ENCODE measurements at places on chromosomes 6 and 20. TPM values are rescaled to one million over a fixed set of nuclear protein-coding genes. Genes with fewer than 3 reads are reported as not detected.

GRCh38 chr6:56693246-56693607, 50.5 kb upstream of the DST start:
- peak; percentile 97 for DNase-seq

DNA sequence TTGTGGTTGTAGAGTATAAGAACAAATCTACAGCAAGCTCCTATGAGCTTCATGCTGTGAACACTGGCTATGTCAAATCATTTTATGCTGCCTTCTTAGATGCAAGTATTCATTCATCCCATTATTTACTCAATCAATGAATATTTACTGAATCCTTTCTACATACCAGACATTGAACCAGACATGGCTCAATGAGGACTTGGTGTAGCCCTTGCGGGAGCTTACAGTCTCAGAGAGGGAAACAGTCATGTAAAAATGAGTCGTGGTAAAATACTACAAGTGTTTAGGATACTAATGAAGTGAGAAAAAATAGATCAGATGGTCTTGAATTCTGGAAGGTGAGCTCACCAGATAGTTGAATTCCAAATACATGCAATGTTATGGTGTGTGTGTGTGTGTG, 44.8 kb upstream of the ENPP1 start:
- DNase-seq = no peak

Gene TMEM217
- total RNA-seq = 3.4 TPM

Gene COL9A1
- total RNA-seq = 9.4 TPM

Gene ANGPT4
- total RNA-seq = 0.24 TPM

Measured in umbilical cord (tissue), 2 donors.